ENCODE measurements at places on chromosomes 2 and 18.

DNA sequence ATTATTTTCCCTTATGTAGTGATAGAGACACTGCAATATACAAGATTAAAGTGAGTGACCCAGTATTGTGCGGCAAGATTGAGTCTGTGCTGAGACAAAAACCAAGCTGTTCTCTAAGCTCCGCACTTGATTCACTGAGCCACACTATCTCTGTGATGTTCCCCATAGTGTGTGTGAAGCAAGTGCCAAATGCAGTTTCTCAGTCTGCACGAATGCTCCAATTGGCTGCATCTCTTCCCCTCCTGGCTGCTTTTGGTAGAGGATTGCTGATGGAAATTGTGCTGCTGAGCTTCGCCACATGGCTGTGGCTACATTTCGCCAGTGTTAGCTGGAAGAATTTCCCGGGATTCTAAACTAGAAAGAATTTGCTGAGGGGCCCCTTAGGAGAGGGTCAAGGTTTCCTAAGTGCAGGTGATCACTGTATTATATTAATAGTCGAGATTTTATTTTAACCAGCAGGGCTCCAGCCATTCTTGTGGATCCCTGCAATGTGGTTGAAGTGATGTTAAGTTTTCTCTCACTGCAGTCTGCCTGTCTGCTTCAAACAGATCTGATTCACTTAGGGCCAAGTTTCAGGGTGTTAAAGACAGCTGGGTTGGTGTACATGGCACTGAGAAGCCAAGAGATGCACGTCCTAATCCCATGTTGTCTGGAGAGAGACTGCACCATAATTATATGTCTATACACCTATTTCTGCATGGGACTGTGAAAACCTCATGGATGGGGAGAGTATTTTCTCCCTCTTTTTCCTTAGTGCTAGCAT is 317.2 kb downstream of the DCC start:
- no peak for DNase-seq

DNA sequence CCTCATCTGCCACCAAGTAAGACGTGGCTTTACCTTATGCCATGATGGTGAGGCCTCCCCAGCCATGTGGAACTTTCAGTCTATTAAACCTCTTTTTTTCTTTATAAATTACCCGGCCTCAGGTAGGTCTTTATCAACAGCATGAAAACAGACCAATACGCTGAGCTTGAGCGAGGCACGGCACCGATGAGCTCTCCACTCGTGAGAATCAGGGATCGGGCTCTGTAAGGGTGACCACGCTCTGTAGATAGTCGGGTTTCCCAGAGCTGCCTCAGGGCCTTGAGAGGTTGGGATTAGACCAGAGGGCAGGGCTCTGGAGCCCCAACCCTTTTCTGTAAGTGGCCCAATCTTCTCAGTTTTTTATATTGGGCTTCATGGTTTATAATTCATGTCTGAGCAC is 360.3 kb upstream of the MYT1L start:
- no peak for DNase-seq

DNA sequence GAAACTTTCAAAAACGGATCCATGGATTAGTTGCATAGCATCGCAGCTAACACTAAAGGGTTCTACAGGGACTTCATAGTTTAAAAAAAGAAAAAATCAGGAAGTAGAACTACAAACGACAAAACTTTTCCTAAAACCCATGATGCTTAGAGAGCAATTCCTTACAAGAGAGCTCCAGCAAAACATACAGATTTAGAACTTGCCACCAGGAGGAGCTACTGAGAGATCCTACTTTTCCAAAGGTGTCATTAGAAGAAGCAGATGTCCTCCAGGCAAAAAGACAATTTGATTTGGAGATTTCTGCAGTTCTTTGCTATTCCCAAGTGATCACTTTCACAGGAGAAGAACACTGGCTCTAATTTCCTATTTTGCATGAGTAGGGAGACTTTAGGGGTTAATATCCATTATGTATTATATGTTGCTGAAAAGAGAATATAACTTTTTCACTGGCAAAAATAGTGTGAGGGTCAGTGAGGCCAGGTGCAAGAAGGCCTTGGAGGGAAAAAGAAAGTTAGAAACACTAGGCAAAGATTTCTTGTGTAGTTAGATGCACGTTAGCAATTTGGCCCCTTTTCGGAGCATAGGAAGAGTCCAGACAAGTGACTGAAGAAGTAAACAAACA is 436.2 kb downstream of the SUCLG1 start:
- DNase-seq: peak; percentile 49

DNA sequence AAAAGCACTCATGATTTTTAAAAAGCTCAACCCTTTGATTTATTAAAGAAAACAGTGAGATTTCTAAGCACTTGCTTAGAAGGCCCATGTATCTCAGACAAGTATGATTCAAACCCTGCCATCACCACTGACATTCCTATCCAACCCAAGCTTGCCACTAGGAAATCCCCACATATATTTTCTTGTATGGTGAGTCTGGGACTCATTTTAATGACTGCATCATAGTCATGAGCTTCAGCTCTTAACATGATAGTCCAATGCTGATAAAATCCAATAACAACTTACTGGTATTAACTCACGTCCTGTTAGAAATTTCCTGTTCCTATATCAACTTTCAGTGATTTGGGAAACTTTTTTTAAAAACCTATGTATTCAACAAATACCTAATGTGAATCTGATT is 39.4 kb upstream of the NCKAP5 start:
- DNase-seq: peak; percentile 84

DNA sequence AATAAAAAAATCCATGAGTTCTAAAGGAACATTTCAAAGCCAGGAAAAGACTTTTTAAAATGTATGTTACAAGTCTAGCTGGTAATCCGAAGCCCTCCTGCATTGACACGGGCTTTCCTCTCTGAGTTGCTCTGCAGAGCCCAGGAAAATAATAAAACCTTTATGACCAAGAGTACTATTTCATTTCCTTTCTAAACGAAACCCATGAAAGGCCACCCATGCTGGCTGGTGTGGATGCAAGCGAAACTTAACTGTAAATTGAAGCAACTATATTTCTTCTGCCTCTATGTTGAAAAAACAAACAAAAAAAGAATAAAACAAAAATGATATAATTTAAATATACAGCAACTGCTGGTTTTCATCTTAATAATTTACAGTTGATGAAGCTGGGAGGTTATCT is 41.3 kb upstream of the ZNF532 start:
- DNase-seq: no peak

- peak; percentile 9 for DNase-seq
Measured at GRCh38 chr2:48601349-48601748, 16.3 kb upstream of the GTF2A1L start.

DNA sequence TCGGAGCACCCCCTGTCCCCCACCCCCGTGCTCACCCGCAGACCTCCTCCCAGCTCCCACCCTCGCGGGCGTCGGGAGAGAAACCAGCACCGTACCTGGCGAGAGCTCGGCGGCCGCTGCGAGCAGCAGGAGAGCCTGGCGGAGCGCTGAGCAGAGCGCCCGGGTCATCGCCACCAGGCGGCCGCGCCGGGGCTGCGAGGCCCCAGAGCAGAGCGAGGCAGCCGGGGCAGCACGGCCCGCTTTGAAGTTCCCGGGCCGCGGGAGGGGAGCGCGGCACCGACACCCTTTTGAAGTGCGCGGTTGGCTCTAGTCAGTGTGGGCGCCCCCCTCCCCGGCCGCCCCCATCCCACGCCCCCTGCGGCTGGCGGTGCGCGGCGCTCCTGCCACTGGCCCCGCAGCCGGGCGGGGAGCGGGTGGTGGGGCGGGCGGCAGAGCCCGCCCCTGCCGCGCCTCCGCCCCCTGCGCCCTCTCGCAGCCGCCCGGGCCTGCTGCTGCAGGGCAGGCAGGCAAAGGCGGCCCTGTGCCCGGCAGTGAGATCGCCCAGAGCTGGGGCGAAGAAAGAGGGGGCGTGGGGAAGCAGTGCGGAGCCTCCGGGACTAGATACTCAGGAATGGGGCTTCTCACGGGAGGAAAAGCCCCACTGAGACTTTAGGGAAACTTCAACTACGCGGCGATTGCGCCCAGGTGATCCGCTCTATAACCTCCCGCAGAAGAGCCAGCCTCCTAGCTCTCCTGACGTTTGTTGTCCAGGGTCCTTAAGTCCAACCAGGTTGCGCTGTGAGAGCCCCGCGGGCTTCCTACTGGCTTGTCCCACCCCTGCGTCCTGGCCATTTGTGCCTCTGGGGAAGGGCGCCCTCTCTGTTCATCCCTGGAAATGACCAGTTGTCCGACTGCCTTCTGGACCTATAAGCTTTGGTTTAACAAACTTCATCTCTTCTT is at the start of gene ACVR1C:
ACVR1C (minus strand) TSS at position 388 of the 939 bp plus-strand sequence; CDS start at position 168, 220 bp downstream.
- peak; percentile 60 for DNase-seq

- peak; percentile 97 for DNase-seq
Measured at GRCh38 chr2:30979822-30980245, 158.4 kb downstream of the GALNT14 start.

DNA sequence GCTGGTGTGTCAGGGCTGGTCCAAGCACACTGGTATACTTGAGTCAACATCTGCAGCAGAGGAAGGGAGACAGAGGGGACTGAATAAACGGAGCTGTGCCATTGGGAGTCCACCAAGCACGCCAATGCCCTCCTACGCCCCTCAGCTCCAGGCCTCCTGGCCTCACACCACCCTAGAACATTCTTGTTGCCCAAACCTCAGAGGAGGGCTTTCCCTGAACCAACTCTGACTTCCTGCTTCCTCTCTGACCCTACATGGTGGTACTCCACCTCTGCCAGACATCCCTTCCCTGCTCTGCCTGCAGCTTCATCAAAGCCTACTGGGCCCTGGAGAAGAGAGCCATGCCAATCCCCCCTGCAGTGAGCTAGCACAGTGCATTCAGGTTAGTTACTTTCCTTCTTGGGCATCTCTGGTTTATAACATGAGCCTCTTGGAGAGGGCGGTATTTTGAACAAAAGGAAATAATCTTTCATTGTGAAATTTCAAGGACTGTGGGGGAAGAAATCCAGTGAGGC is 54.4 kb downstream of the ZBTB7C start:
- no peak for DNase-seq

DNA sequence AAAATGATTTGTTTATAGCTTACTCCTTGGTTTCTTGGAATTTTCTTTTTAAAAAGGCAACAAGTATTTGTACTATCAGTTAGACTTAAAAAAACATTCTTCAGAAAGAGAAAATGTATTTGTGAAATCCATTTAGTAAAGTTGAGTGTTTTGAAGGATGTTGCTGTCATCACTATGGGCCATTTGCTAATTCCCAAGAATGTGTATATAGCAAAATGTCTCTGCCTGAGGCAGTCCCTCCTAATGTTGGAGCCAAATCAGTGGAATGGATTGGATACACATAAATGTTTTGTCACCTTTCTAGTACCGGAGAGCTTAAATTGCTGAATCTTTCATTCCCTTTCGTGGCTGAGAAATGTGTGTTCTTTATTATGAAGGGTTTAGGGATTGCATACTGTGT is 890.2 kb upstream of the ZEB2 start:
- DNase-seq: no peak

GRCh38 chr18:61635901-61636528 is 256.8 kb downstream of the RNF152 start:
- peak; percentile 45 for DNase-seq

GRCh38 chr2:212726403-212726802 is 187.8 kb upstream of the ERBB4 start:
- DNase-seq: peak; percentile 16

DNA sequence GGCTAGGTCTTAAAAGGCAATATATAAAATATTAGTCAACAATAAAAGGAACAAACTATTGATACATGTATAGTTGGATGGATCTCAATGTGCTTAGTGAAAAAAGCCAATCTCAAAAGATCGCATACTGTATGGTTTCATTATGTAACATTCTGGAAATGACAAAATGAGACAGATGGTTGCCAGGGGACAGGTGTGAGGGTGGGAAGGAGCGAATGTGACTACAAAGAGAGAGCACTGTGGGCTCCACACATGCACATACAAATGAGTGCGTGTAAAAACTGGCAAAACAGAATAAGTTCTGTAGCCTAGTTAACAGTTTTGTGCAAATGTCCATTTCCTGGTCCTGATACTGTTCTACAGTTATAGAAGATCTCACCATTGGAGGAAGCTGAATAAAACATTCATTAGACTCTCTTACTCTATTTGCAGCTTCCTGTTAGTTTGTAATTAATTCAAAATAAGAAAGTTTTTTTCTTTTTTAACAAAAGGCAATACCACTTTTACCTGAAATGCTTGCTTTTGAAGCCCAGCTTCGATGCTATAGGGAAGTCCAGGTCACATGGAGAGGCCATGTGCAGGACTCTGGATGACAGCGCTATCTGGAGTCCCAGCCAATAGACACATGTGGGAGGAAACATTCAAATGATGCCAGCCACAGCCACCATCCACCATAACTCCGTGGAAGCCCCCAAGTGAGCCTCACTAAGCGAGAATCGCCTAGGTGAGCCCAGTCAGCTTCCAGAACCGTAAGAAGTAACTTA is 21.0 kb upstream of the C2orf80 start:
- no peak for DNase-seq

DNA sequence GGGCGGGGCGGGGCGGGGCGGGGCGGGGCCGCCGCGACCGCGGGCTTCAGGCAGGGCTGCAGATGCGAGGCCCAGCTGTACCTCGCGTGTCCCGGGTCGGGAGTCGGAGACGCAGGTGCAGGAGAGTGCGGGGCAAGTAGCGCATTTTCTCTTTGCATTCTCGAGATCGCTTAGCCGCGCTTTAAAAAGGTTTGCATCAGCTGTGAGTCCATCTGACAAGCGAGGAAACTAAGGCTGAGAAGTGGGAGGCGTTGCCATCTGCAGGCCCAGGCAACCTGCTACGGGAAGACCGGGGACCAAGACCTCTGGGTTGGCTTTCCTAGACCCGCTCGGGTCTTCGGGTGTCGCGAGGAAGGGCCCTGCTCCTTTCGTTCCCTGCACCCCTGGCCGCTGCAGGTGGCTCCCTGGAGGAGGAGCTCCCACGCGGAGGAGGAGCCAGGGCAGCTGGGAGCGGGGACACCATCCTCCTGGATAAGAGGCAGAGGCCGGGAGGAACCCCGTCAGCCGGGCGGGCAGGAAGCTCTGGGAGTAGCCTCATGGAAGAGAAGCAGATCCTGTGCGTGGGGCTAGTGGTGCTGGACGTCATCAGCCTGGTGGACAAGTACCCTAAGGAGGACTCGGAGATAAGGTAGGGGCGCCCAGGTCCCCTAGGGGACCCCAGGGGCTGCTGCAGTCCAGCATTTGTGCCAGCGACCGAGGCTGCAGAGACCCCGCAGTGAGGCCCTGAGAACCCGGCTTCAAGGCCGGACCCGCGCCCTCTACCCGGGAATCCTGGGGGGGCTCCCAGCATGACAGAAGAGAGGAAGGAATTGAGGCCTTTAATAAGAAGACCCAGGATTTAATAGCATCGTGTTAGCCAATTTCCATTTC is at the start of gene KHK:
KHK (plus strand) TSS at position 49 of the 870 bp plus-strand sequence; CDS start at position 537, 488 bp downstream.
- no peak for DNase-seq

DNA sequence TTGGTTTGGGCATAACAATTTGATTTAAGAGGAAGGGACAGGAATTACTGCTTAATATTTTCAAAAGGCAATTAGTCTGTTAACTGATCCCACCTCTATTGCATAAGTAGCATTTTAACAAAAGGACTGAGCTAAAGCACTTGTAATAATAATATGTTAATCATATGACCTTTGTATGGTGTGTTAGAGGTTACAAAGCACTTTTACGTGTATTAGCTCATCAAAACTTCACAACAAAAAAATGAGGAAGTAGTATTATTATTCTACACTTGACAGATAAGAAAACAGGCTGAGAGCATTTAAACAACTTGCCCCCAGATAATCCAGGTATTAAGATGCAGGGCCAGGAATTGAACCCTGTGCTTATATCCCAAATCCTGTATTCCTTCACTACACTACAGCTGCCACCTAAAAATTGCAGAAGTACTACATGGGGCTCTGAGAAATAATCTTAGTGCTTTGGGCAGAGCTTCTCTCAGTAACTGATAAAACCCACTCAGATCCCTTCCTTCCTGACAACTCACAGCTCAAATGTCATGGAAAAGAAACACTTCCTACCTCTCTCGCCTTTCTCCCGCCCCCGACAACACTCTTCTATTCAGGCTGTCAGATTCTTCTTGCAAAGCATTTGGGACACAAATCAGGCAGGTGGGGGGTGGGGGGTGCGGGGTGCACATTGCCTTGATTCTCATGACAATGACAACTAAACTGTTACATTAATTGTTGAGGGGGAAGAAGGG is 20.7 kb upstream of the KCTD1 start:
- DNase-seq: no peak
